Activated CD8-positive, alpha-beta memory T cell treated with anti-CD3 and anti-CD28 coated beads, Interleukin-2, amount 10 ng/mL, durations not matched to agents 7 days and 5 days (primary cell): ENCODE measurements at places on chromosomes 3 and 15.

DNA sequence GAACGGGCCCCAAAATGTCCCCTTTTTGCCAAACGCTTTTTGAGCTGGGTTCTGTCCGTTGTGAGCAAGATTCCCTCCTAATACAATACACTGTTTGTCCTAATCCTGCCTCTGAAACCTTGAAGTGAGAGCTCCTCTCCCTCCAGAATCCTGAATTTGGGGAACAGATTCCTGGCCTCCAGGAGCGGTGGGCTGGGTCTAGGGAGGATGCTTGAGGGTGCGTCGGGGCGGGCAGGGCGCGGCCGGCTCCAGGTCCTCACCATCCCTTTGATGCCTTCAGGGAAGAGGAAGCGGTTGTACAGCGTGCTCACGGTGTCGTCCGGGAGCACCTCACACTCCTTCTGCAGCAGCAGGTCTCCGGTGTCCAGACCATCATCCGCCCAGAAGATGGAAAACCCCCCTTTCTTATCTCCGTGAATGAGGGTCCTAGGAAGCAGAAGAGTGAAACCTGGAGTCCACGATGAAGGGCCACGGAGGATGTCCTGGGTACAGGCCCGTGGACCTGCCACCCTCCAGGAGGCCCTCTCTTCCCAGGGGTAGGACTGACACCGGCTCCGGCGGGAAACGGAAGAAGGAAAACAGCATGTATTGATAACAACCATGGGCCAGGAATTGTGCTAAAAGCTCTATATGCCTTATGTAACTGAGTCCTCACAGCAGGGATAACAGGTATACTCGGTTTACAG lies 23.2 kb downstream of the ALDH1L1 start:
- H3K4me1 ChIP-seq, result no peaks in the 10 kb centered on the region
- DNase-seq, result no peak
- H3K27me3 ChIP-seq, result peaks cover under 1% of the 10 kb centered on the region
- H3K36me3 ChIP-seq, result no peaks in the 10 kb centered on the region
- H3K27ac ChIP-seq, result no peak overlapping the region

- H3K27ac ChIP-seq, result no peak overlapping the region
- no peak overlapping the region for H3K4me3 ChIP-seq
- H3K4me1 ChIP-seq, result peaks cover 8% of the 10 kb centered on the region
These were observed 91.2 kb downstream of the SEMA5B start for GRCh38 chr3:122936335-122936734.

- no peak overlapping the region for H3K4me3 ChIP-seq
- no peaks in the 10 kb centered on the region for H3K36me3 ChIP-seq
- H3K4me1 ChIP-seq, result peaks cover 5% of the 10 kb centered on the region
- DNase-seq, result no peak
- no peaks in the 10 kb centered on the region for H3K27me3 ChIP-seq
These were observed 22.7 kb downstream of the ATP6V1A start for GRCh38 chr3:113769551-113769950.

GRCh38 chr3:124202754-124203153 lies 210.8 kb upstream of the ROPN1 start:
- no peaks in the 10 kb centered on the region for H3K36me3 ChIP-seq
- no peak overlapping the region for H3K4me3 ChIP-seq
- DNase-seq, result no peak
- no peak overlapping the region for H3K27ac ChIP-seq
- H3K27me3 ChIP-seq, result peaks cover 13% of the 10 kb centered on the region
- no peaks in the 10 kb centered on the region for H3K4me1 ChIP-seq

- H3K4me1 ChIP-seq, result no peaks in the 10 kb centered on the region
- H3K4me3 ChIP-seq, result no peak overlapping the region
- H3K36me3 ChIP-seq, result no peaks in the 10 kb centered on the region
These were observed 14.6 kb upstream of the SSUH2 start for GRCh38 chr3:8659242-8659641.

DNA sequence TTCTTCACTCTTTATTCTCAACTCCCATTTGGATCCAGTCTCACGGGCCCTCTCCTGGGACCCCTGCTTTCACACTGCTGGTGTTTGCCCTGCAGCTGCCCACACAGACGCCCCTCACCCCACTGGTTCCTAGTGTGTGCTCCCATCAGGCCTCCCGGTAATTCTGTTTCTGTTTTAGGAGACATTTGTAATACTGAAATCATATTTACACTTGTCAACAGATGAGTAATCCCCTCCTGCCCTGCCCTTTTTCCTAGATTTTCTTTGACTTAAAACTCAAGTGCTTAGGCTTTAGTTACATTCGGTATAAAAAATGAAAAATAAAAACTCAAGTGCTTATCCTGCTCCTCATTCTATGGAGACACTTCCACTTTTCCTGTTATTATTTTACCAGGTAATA lies 18.4 kb upstream of the ABTB1 start:
- DNase-seq, result no peak
